NCI-H1694 treated with DMSO at 0.1 percent for 48 hours (cell line): ENCODE measurements at places on chromosomes 7 and 10.

DNA sequence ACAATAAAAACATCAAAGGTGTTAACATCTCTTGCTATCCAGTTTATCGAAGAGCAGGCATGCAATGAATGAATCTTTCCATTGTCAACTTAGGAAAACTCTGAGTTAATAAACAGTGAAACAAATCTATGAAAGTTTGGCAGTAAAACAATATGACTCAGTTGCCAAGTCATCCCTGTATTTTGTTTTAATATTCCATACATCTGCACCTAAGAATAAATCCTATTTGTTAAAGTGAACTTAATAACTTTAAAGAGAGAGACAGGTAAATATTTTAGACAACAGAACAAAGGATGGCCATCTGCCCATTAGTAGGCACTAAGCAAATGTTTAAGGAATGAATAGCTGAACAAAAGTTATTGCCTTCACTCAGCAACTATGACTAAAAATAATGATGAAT, 700.5 kb upstream of the CELF2 start:
- DNase-seq: no peak

DNA sequence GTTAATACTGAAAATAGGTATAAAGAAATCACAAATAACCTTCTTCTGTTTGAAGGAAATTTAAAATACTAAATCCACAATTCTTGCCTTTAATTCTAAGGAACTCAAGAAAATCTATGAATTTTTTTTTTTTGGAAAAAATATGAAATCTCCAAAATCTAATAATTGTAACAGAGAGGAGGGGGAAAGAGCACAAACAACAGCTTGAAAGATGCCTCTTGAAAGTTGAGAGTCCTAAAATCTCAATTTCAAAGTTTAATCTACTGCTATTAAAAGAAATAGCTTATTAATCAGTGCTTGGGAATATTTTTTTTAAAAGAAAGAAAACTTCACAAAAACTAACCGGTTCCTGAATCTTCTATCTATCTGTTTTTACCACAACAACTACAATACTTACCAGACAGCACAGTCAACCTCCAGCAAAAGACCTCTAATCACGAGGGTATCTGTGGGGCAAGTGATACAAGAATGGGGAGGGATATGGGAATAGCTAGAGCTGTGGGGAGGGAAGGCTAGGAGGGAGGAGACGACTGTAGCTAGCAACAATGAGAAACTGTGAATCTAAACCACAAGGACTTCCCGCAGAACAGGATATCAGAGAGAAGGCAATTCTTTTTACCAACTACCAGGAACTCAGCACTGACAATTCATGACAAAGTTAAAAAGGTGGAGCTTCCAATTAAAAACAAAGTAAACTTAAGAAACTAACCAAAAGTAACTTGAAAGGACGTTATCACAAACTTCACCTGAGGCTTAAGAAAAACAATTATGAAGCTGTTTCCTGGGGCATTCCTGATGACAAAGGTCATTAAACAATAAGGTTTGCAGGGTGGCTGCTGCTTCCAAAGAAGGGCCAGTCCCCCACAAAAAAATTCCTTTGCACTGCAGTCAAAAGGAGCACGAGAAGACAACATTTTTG, at the start of gene USP54:
Gene USP54, minus strand, starts transcription at position 462 of the 919 bp plus-strand sequence. CDS start 15,684 bp downstream, outside the sequence.
- DNase-seq: no peak

DNA sequence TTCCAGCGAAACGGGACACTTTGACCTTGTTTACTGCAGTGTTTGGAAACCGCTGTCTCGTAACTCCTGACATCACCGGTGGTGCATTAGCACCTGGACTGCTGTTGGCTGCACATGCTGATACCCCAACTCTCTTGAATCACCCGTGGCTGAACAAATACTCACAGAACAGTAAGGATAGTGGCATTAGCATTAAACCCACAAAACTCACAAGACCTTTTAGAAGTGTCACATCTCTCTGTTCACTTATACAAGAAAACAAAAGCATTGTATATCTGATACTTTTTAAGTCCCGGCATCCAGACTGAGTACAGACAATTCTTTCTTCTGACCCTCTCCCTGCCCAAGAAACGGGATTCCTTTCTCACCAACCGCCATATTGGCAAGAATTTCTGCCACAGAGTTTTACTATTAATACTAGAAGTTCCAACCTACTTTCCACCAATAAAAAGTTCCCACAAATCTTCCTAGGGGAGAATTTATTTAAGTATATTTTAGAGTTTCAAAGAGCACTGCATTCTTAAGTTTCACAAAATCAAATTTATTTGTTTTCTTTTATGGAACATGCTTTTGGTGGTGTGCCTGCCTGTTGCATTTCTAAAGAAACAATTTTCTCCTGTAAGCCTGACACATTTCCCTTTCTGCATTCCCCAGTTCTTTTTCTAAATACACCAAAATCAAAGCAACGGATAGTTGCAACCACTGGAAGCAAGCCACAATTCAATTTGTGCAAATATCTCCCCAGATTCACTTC, 208.4 kb upstream of the KLF14 start:
- DNase-seq: no peak

GRCh38 chr7:36871863-36872262, 147.6 kb upstream of the AOAH start:
- no peak for DNase-seq

GRCh38 chr10:4062072-4062471, 277.1 kb upstream of the KLF6 start:
- DNase-seq: no peak
